ENCODE measurements at places on chromosomes 4 and X.

DNA sequence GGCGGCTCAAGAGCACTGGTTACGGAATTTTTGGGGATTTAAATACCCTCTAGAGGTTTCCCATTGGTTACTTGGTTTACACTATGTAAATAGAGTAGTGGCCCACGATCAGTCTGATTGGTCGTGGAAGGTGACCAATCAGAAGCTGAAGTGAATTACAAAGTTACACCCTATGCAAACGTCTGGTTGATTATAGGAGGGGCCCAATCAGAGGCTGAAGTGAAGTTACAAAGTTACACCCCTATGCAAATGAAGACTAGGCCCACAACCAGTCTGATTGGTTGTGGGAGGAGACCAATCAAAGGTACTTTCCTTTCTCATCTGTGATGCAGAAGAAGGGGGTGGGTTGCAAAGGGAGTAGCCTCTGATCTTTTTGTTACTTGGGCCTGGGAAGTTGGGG, 45.1 kb upstream of the HSD17B10 start:
- DNase-seq: no peak

DNA sequence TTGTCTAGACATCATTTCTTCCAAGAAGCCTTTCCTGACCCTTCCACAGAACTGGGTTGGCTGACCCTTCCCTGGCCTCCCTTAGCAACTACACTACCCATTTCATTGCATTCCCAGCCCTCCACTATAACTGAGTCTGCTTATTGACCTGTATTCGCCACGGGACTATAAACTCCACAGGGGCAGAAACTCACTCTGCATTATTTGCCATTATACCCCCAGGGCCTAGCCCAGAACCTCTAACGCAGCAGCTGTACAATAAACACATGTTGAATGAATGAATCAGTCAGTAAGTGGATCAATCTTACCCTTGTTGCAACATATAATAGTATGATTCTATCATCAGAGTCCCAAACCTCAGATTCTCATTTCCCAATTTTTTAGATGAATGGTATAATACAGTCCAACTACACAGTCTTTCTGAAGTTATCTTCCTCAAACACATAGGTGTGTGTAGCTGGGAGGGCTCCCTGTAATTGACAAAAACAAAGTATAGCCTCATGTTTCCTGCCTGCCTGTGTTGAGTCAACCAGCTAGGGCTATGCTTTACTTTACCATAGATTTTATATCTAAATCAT, 209.3 kb downstream of the CHIC2 start:
- DNase-seq: no peak

DNA sequence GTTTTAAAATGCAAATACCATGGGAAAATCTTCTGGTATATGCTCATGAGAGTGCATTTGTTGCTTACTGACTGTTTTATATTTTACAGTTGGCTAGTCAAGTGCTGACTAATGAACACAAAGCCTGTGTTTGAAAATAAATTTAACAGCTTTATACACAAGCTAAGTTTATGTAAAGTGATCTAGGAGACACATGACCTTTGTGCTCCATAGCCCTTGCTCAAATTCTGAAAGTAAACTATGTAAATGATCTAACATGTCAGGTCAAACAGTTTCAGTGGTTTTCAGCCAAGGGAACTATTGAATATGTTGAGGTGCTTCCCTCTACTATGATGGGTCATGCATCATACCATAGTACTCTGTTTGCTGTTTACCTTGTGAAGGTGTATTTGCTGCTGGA, 36.7 kb downstream of the DIAPH2 start:
- DNase-seq: no peak

DNA sequence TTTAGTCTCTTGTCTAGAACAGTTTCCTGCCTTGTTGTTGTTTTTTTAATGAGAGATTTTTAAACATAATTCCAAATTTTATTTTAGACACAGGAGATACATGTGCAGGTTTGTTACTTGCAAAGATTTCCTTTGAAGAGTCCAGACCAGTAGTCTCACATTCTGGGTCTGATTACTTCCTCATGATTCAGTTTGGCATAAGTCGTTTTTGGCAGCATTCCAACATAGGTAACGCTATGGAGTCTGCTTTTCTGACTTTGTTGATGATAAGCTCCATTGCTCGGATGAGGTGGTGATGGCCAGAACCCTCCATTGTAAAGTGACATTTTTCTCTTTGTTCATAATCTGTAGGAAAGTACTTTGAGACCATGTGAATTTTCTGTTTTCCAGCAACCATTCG, 74.7 kb downstream of the CLCN4 start:
- DNase-seq: no peak

GRCh38 chr4:94504545-94504944, 52.8 kb downstream of the PDLIM5 start:
- no peak for DNase-seq

DNA sequence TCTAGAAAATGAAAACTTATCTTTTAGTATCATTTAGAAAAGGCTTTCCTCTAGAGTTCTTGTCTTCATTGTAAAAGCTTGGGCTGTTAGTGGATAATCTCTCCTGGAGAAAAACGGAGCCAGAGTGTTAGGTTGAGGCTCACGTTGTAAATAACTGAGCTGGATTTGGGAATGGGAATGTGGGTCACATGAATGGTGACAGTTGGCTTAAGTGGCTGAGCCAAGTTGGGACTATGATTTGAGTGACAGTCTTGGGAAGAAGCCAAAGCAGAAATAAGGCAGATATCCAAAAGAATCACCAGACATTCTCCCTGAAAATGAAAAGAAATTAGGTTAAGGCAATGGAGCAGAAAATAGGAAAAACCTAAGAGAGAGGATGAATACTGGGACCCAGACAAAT, 33.6 kb upstream of the PDGFC start:
- no peak for DNase-seq

GRCh38 chrX:13569479-13570260, at the start of gene EGFL6:
TSS of gene EGFL6 (plus strand) at chrX:13569601. CDS start at chrX:13569862, 261 bp downstream.
- peak; percentile 33 for DNase-seq

GRCh38 chr4:3685081-3685645, 81.0 kb upstream of the ADRA2C start:
- DNase-seq: peak; percentile 5

- DNase-seq: no peak
Observed at GRCh38 chr4:102945066-102945465, 74.4 kb downstream of the SLC9B1 start.

Measured in glutamatergic neuron (in vitro differentiated cells).